ENCODE measurements at places on chromosomes 7 and 10.
A peak's percentile ranks its signal among the peaks of the same experiment; 100 is the strongest.

GRCh38 chr10:11331046-11331577, 280.3 kb downstream of the USP6NL start:
- DNase-seq, result no peak

DNA sequence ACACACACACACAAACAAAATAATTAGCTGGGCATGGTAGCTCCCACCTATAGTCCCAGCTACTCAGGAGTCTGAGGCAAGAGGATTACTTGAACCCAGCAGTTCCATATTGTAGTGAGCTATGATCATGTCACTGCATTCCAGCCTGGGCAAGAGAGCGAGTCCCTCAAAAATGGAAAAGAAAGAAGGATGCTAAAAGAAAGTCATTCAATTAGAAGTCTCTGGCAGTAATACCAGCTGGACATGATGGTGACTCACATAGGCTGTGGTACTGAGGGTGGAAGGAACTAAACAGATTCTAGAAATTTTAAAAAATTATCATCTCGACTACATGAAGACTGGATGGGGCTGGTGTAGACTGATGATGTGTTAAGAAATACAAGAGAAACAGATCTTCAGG, 385.3 kb downstream of the ETV1 start:
- no peak for DNase-seq

GRCh38 chr7:114874170-114874569, 47.7 kb upstream of the MDFIC start:
- DNase-seq, result no peak

DNA sequence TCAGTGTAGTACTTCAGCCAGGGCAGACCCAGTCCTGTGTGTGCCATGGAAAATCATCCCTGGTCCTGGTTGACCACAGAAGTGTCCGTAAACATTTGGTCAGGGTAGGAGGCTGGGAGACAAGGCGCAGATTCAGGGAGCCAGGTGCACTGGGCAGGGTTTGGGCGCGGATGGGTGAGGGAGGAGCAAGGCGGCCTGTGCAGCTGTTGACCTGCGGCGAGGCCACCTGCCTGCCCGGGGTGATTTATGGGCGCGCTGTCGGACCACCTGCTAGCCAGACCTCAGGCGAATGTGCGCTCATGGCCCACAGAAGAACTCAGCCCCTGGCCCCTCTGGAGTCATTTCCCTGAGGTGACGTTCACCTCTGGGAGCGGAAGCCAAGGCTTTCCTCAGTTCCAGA, 6.6 kb downstream of the SFRP5 start:
- no peak for DNase-seq

DNA sequence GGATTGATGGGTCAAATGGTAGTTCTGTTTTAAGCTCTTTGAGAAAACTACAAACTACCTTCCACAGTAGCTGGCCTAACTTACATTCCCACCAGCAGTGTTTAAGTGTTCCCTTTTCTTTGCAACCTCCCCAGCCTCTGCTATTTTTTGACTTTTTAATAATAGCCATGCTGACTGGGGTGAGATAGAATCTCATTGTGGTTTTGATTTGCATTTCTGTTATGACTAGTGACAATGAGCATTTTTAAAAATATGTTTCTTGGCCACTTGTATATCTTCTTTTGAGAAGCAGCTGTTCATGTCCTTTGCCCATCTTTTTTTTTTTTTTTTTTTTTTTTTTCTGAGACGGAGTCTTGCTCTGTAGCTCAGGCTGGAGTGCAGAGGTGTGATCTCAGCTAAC, 155.2 kb upstream of the BMPER start:
- no peak for DNase-seq

DNA sequence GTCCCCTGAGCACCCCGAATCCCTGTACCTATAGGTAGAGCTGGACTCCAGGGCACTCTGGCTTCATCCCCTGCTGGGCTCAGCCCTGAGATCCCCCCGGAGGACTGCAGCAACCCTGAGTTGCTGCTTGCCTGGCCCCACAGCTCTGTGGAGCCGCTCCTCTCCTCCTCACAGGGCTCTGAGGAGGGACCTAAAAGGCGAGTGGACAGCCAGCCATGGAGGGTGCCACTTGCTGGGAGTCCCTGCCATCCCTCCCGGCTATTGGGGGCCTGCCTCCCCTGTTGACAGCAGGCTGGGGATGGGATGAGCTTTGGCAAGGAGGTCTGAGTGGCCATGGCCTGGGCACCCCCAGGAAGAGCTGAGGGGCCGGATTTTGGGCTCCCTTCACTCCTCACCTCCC, 28.0 kb upstream of the RASGEF1A start:
- no peak for DNase-seq

- no peak for DNase-seq
Measured at GRCh38 chr7:84207615-84208014, 13.0 kb upstream of the SEMA3A start.

DNA sequence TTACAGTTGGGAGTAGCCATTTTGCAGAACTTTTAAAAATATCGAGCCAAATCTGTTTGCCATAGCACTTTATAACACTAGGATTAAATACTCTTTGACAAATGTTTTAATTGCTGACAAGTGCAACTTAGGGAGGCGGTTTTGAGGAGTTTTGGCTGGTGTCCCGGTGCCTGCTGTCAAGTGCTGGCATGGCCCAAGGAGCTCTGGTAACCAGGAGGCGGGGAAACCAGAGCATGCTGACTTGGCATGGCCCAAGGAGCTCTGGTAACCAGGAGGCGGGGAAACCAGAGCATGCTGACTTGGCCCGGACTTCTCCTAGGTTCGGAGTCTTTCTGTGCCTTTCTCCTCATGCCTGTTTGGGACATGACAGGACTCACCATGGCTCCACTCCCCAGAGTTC, 30.8 kb upstream of the ZNF32 start:
- no peak for DNase-seq

DNA sequence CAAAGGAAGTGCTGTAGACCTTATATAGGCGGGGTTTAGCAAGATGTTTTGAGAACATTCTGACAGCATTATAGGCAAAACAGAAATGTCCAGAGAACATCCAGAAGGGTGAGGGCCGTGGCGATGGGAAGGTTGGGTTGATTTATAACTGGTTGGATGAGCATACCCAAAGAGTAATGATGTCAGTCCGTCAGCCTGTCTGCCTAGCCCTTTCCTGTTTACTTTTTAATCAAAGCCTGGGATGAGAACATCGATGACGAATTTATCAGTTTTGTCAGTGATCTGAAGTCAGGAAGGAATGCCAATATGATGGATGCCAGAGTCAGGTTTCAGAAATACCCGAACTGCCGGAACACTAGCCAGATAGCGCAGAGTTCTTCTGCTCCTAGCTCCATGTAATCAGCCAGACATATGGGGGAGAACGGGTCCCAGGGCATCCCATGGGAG, 33.8 kb upstream of the TRIM8 start:
- no peak for DNase-seq

GRCh38 chr7:134806197-134806596, 26.8 kb downstream of the CALD1 start:
- no peak for DNase-seq

DNA sequence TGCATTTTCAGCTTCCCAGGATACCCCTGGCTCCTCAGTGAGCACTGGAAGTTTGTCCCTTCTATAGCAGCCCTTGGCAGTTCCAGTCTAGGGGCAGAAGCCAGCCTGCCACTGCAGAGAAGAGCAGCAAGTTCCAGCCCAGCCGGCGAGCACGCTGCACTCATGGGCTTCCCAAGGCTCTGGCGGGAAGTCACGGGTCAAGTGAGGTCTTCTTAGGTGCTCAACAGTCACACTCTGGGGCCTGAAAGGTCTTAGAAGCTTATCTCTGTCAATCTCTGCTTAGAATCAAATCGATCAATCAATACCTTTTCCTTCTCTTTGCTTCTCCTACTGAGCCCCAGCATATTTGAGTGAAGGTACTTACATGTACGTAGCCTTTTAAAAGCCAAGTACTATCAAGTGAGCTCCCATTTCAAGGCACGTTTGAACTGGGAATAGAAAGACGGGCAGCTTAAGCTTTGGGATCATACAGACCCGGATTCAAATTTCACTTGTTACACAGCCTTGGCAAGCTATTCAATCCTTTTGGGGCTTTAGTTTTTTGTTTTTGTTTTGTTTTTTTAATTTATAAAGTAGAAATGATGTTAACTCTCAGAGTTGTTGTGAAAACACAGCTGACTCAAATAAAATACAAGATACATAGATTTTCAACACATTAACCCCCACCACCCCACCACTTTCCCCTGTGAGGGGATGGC, 152.6 kb upstream of the KLF14 start:
- no peak for DNase-seq

DNA sequence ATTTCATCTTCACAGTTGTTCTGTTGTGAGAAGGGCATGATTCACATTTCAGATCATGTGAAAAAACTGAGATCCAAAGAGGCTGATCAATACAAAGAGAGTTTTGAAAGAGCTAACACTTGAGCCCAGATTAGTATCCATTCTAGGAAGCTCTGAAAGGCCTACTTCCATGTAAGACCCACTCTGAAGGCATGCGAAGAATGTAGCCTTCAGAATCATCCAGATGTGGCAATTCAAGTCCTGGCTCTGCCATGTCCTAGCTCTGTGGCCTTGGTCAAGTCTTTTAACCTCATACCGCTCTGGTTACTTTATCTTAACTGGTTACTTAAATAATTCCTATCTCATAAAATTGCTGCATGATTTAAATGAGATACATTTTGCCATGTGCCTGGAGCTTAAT, 111.1 kb downstream of the FZD1 start:
- no peak for DNase-seq

DNA sequence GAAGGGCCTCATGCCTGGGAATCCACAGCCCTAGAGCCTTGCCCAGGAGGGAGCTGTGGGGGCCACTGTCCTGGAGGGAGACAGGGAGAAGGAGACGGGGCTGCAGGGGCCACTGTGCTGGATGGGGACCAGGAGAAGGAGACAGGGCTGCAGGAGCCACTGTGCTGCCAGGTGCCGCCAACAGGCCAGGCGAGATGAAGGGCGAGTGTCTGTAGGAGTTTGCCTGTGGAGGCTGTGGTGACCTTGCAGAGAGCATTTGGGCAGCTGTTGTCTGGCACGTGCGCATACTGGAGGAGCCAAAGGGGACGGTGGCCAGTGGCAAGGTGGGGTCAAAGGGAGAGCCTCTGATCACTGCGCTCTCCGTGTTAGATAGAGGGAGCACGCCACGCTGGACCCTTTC, 79.2 kb downstream of the NKX6-2 start:
- no peak for DNase-seq

DNA sequence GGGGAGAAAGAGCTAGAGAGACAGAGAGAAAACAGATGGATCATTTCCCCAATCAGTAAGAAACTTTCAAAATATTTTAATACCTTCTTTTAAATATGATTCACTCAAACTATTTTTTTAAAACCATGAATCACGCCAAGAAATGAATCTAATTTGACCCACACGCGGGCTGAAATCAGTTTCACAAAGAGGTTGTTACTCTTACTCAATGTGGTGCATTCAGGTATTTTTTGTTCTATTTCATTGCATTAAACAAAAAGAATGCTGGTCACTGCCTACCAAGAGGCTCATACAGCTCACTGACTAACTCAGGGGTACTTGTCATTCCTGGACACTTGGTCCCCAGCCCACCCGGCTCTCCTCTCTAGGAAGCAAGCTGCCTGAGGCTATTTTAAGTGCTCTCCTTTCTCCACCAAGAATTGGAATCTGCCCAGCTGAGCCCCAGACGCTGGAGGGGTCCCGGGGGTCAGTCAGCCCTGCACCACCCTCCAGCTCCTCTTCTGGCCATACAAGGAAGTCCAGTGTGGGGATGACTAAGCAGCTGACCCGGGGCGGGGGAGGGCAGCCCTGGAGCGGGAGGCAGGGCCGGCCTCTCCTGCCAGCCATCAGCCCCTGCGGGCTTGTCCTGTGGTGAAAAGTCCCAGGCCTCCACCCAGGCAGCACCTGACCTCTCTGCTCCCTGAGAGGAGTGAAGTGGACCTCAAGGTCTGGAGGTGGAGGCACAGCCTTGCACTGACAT, 21.7 kb upstream of the PFKP start:
- DNase-seq, result no peak

DNA sequence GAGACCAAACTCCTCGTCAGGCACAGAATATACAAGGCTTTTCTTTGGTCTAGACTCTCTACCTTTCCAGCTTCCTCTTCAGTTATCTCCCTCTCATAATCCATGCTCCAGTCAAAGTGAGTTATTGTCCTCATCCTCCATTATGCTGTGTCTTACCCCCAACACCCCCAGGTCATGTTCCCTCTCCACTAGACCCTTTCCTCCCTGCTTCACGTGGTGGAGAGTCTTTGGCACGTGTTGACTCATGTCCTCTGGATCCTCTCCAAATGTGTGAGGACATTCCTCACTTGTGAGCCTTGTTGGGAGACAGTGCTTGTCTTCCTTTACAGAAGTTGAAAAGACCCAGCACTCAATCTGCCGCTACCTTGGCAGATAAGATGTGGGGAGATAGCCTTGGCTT, 36.0 kb upstream of the DLD start:
- DNase-seq, result no peak

- DNase-seq, result no peak
Measured at GRCh38 chr10:1595726-1596125, 141.6 kb downstream of the ADARB2 start.

DNA sequence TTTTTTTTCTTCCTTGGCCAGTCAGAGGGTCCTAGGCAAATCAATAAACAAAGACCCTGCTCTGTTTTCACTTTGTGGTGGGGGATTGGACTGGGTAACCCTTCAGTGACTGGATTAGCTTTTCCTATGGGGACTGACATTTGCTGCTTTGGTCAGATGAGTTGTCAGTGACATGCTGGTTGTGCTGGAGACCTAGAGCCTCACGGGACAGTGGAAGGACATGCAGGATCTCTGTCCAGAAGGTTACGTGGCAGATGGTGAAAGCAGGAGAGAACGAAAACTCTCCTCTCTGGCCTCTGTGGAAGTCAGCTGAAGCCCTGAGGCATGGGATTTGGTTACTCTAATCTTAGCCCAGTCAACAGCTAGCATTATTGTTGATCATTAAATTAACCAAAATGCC, 90.0 kb upstream of the BMPER start:
- DNase-seq, result peak; percentile 35

- no peak for DNase-seq
Measured at GRCh38 chr7:3682028-3682710, 381.1 kb downstream of the SDK1 start.

DNA sequence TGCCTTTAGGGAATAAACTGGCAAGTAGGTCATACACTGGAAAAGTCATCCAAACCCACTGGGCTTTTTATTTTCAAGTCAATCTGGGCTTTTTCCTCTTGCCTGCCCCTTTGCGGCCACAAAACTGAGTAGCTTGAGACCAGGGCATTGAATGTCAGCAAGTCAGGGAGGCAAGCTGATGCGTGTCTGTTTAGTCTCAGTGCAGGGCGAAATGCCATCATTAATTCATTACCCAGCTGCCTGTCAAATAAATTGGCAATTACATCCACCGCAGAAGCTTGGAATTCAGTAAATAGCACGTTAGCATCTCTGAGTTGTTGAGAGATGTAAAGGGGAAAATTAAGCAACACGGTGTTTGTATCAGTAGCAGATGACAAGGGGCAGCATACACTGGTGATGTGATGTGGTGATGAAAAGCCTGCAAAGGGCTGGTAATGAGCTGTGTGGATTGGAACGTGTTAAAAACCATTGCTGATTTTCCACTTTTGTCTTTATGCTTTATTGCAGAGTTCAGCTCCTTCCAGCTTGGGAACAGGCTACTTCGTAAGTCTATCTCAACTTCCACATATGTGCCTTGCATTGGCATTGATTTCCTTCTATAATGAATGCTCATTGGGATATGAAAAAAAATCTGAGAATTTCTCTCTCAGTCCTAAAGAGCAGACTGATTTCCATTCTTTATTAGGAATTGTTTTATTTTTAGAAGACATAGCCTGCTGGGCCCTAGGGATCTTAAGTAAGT, 535.9 kb downstream of the AUTS2 start:
- DNase-seq, result peak; percentile 61

GRCh38 chr7:72924386-72924732, 536 bp upstream of the POM121 start:
- DNase-seq, result no peak

Data from NCI-H2081 (cell line).